PC-3 (cell line): ENCODE measurements at places on chromosomes 6 and 20. TPM values are rescaled to one million over a fixed set of nuclear protein-coding genes. Genes with fewer than 3 reads are reported as not detected.

The SLC25A27 gene
- 3.8 and 13.6 TPM in 2 replicates for total RNA-seq

GRCh38 chr6:45697605-45698004, 318.1 kb downstream of the CLIC5 start:
- DNase-seq, result peak; percentile 88
- H3K27ac ChIP-seq, result peak overlapping the region; percentile 85
- H3K27me3 ChIP-seq, result no peaks in the 10 kb centered on the region
- no peaks in the 10 kb centered on the region for H3K36me3 ChIP-seq
- no peak overlapping the region for H3K4me3 ChIP-seq
- peaks cover 17% of the 10 kb centered on the region for H3K4me1 ChIP-seq

- H3K4me1 ChIP-seq, result no peaks in the 10 kb centered on the region
- H3K4me3 ChIP-seq, result no peak overlapping the region
- no peak for DNase-seq
- no peaks in the 10 kb centered on the region for H3K27me3 ChIP-seq
These were observed 129.2 kb downstream of the TENT5A start for GRCh38 chr6:81623106-81623759.

GRCh38 chr20:17505636-17506517, 25.3 kb downstream of the BFSP1 start:
- H3K27me3 ChIP-seq, result no peaks in the 10 kb centered on the region
- peak overlapping the region; percentile 80 for H3K4me3 ChIP-seq
- no peak overlapping the region for H3K27ac ChIP-seq
- H3K4me1 ChIP-seq, result peaks cover 9% of the 10 kb centered on the region; the same call in 1 of the 2 replicates
- H3K36me3 ChIP-seq, result no peaks in the 10 kb centered on the region

The COL20A1 gene
- total RNA-seq, result not detected in 2 replicates

The DEFB132 gene
- total RNA-seq, result not detected in 2 replicates

The ANKRD60 gene
- total RNA-seq, result not detected in 2 replicates

GRCh38 chr6:21402368-21402767, 191.2 kb upstream of the SOX4 start:
- H3K4me3 ChIP-seq, result no peak overlapping the region
- no peaks in the 10 kb centered on the region for H3K36me3 ChIP-seq
- no peaks in the 10 kb centered on the region for H3K27me3 ChIP-seq
- no peak overlapping the region for H3K27ac ChIP-seq
- H3K4me1 ChIP-seq, result no peaks in the 10 kb centered on the region

The SPDEF gene
- 190 and 205 TPM in 2 replicates for total RNA-seq

The SDHAF4 gene
- total RNA-seq, result 1.5 and 6.2 TPM in 2 replicates

DNA sequence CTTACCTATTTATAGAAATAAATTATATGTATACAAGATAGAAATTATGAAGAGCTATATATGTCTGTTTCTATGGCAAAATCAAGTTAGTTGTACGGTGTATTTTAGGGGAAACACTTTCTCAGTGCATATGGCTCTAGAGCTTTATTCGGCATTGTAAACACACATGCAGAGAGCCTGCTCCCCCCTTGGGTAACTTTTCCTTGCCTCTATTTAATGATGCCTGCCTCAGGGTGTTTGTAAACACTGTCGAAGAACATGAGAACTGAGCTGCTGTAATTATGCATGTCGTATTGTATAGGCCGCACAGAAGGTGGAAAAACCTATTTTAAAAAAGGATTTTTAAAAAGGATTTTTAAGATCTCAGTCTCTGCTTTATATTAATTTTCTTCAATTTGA, 133.4 kb downstream of the FNDC1 start:
- H3K27me3 ChIP-seq, result peaks cover 19% of the 10 kb centered on the region
- no peak overlapping the region for H3K27ac ChIP-seq
- no peak for DNase-seq
- no peaks in the 10 kb centered on the region for H3K36me3 ChIP-seq
- H3K4me3 ChIP-seq, result no peak overlapping the region
